NCI-H524 treated with DMSO at 0.1 percent for 48 hours (cell line): ENCODE measurements at places on chromosomes 7 and 10.

- no peak for DNase-seq
These were observed 975 bp upstream of the USP54 start for GRCh38 chr10:73591935-73592699.

DNA sequence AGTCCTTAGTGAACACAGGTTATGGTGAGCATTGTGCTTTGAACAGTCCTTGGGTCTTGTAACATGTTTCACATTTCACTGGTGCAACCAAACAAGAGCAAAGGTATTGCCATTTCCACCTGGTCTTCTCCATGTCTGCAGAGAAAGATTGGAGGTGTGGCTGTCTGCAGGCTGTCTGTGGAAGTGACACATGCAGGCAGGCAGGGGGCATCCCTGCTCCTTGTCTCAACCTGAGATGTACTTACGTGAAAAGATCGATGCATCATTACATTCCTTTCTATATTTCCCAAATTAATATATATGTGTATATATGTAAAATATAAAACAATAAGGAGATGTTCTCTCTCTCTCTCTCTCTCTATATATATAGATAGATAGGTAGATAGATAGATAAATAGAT is 54.3 kb downstream of the LRRC18 start:
- no peak for DNase-seq

DNA sequence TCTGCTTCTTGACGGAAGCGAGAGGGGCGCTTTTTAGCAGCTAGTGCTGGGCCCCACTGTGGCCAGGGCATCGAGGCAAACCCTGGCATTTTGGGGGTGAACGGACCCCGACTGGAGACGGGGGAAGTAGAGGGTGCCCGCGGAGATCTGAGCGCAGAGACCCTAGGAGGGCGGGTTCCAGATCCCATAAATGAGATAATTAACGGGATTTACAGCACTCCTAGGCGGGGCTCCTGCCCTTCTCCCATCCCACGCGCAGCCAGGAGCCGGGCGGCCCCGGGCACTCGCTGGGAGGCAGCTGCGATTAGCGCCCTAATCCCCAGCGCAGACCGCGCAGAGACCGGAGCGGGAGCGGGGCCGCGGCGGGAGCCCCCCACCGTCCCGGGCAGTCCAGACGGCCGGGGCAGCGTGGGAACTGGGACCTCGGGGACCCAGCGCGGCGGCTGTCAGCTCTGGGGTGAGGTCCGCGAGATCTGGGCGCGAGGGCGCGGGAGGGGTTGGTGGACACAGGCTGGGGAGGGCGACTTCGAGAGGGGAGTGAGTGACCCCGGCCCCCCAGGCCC is 735 bp downstream of the JCAD start:
- no peak for DNase-seq

DNA sequence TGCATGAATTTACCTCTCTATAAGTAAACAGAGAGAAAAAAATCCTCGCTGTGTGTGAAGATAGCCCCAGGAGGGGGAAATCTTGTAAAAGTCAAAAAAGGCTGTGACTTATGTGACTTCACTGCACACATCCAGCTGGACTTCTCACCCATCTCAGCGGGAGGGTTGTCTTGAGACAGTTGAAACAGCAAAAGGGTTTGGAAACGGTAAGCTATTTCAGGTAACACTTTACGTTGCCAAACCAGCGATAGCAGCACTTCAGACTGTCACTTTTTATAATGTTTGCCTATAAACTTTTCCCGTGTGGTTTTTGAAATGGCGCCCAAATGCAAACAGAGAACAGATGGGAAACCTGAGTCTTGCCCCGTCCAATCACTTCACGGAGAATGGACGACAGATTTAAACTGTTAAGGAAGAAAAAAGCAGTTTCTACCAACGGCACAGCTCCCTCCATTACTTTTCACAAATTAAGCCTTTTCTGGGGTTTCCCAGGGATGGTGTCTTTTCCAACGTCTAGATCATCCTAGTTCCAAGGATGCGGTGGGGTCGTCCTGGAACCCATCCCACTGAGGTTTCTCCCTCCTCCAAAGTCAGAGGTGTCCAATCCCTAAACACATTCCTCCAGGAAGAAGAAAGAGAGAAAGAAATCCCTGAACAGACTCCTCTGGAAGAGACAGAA is 25.2 kb downstream of the FGFR2 start:
- DNase-seq: no peak

DNA sequence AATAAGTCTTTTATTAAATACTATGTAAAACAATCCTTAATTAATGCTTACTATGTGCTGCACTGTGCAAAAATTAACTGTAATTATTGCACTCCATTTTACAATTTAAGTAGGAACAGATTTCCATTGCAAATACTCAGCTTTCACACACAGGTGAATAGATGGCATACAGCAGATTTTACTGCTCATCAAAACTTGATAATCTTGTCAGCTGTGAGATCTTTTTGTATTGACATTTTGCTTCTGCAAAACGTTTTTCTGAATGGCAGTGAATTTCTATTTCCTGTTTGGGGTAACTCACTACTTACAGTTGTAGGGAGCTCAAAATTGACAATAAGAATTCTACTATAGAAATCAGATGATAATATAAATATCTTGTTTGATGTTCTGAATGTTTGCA is 220.0 kb upstream of the MAGI2 start:
- no peak for DNase-seq

DNA sequence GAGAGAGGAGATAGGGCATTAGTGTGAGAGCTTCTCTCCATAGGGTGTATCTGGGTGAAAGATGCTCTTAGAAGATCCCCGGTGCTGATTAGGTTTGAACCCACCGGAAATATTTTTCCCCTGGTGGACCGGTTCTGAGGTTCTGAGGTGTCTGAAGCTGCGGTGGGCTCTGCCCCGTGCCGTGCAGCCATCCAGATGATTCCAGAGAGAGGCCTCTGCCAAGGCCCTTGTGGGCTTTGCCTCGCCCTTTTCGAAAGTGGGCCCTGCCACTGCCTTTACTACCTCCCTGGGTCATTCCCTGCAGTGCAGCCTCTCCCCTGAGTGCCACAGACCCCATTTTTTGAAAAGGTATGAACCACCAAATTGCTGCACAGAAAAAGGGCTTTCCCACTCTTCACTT is 2.8 kb downstream of the GIMAP8 start:
- no peak for DNase-seq

DNA sequence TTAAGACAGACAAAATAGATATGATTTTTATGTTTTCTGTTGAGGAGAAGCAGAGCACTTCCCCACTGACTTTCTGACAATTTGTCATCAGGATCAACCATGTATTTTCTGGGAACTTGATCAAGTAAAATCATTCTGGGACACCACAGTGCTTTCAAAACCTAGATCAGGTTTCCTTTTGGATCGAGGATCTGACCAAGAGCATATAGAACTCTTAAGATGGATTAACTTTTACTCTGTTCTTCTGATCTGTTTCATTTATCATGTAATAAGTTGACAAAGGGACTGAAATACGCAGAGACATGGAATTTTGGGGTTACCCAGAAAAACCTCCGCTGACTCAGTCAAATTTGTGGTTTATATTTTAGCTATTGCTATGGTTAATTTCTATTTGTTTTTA is 136.0 kb upstream of the WNT16 start:
- DNase-seq: no peak

DNA sequence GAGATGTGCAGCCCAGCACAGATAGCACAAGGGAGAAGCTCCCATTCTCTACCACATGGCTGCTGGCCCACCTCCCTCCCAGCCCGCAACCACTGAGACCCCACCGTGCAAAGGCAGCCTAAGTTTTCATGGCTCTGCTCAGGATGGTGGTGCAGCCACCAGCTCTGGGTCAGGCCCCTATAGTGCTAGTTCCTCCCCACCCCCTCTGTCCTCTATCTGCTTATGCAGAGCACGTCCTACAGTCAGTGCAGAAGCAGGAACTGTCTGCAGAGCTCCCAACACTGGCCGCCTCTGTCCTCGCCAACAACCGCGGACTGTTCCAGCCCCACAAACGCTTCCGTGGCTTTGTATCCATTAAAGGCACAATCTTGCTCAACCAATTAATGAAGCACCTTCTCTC is 278.9 kb downstream of the GRID1 start:
- no peak for DNase-seq

GRCh38 chr10:70169649-70170364 is 507 bp downstream of the SAR1A start:
- no peak for DNase-seq

DNA sequence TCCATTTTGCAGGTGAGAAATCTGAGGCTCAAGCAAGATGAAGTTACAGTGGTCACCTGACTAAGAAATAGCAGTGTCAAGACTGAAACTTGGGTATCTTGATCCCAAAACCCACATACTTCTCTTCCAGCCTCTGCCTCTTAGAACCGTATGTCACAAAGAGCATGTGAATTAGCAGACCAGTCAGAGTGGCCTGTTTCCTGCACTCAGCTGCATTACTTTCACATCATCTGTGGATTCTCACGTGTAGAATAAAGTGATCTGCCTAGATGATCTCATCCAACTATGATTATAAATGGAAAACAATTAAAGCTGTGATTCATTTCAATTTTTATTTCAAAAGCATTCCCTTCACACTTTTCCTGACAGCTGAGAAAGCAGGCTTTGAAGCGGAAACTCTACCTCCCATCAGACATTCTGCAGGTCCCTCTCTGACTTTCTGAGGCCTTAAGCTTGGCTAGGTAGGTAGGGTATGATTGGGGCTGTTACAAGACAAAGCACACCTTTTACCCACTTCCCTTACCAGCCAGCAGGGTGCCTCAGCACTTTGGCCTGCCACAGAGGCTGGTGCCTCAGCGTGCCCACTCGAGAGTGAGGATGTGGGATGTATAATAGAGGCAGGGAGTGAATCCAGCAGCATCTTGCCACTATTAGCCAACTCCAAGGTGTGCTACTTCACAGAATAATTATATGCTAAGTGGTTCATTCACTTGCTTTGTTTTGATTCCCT is 70.2 kb upstream of the PDE1C start:
- DNase-seq: no peak

DNA sequence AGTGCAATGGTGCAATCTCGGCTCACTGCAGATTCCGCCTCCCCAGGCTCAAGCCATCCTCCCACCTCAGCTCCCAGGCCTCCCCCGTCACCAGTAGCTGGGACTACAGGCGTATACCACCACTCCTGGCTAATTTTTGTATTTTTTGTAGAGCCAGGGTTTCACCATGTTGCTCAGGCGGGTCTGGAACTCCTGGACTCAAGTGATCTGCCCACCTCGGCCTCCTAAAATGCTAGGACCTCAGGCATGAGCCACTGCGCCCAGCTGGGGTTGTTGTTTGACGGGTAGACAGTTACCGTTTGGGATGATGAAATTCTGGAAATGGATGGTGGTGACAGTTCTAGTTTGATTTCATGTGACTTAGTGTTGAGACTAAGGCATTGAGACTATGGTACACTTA is 15.3 kb downstream of the CALML3 start:
- no peak for DNase-seq

DNA sequence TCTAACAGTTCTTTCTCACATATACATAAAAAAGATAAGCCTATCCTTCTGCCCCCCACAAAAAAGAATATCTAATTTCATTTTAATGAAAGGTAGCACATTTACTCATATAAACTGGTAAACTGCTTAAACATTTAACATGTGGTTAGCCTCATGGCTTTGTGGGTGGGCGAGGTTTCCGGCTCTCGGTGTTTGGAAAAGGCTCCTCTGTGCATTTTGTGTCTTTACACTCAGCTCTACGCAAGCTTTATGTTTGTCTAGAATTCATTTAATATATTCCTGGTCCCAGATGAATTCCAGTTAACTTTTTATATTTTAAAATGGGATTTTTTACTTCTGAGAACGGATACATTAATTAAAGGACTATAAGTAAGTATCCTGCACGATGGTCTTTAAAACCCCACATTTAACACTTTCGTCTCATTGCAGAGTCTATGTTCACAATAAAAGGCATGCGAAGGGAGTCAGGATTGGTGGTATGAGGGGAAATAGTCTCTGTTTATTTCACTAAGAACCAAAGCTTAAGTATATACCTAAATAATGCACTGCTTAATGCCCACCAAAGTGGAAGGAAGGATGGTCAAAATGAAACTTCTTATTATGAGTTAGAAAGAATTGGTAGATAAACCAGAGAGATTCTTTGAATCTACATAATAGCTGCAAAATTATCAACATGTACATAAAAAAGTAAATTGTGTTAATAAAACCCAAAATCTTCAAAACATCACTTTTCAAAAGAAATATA is 197.2 kb downstream of the CRPPA start:
- DNase-seq: no peak

DNA sequence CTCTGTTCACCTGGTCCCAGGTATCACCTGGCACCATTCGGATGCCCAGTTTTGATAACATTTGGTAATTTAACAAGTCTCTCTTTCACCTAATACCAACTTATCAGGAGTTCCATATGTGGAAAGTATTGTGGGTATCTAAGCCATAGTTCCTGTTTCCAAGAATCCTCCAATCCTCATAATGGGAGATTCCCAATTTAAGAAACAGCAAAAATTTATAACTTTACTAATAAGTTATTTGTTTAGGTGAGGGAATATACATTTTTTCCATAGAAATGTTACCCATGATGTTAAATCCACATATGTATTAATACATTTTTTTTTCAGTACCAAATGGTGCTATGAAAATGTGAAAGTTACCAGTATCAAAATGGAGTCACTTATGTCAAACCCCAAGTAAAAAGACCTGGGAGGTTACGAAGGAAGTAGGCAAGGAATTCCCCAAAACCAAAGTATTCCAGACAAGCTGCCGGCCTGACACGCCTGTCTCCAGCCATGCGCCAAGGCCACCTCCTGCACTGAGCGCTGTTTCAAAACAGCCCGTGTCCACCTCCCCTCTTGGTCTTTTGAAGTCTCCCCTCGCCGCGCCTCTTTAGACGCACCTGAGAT is 44.8 kb downstream of the PRKCQ start:
- no peak for DNase-seq

GRCh38 chr7:47573758-47574481 is 8.0 kb downstream of the TNS3 start:
- DNase-seq: no peak

DNA sequence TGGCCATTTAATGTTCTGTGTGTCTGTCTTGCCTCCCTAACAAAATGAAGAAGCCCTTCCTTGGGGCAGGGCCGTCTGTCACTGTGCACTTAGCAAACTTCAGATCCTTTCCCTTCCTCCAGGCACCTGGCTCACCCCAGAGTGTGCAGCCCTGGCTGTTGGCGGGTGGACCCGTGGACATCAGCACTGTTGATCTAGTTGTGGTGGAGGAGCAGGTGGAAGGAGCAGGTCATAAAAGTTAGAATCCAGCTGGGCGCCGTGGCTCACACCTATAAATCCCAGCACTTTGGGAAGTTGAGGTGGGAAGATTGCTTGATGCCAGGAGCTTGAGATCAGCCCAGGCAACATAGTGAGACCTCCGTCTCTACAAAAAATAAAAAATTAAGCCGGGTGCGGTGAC is 12.7 kb downstream of the RAB19 start:
- DNase-seq: no peak

- peak; percentile 78 for DNase-seq
These were observed 58.0 kb downstream of the RAMP3 start for GRCh38 chr7:45215601-45216062.

DNA sequence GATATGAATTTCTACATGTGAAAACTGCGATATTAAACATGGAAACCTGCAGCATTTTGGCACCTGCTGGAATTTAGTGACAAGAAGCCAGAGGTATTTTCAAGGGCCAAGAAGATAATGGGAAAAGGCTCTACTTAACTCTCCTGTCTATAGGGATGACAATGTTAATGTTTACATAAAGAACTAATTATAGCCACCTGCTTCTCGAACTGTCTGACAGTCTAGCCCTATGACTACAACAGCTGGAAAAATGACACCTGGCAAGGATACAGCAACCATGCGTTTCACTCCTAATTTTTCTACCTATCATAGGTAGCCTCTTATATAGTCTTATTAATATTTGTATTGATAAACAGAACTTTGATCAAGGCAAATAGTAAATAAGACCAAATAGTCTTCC is 49.6 kb downstream of the MAGI2 start:
- DNase-seq: no peak
